Upper lobe of left lung (tissue), 6 donors: ENCODE measurements at places on chromosomes 2 and 18. TPM values are rescaled to one million over a fixed set of nuclear protein-coding genes. Genes with fewer than 3 reads are reported as not detected.

GRCh38 chr2:137221797-137222492 is 456.6 kb downstream of the THSD7B start:
- no peaks in the 10 kb centered on the region for H3K27me3 ChIP-seq
- H3K36me3 ChIP-seq, result no peaks in the 10 kb centered on the region
- no peaks in the 10 kb centered on the region for H3K4me1 ChIP-seq
- no peak overlapping the region for H3K4me3 ChIP-seq

DNA sequence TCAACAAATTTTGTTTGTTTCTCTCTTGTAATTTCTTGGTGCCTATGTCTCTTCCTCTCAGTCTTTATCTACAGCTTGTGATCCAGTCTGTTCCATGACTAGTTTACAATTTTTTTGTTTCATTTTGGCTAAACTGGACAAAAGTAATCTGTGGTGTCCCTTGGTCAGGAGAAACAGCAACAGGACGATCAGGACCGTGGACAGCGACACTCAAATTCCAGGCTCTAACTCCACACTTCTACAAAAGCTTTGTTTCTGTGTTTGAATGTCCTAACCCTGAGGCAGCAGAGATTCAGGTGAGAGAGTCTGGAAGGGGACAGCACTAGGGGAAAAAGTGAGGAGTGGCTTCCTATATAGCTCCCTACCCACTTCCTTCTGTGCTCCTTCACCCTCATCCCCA is 593.3 kb upstream of the FANCL start:
- no peaks in the 10 kb centered on the region for H3K4me1 ChIP-seq
- no peaks in the 10 kb centered on the region for H3K36me3 ChIP-seq
- H3K27ac ChIP-seq, result no peak overlapping the region
- H3K27me3 ChIP-seq, result no peaks in the 10 kb centered on the region
- DNase-seq, result no peak
- no peak overlapping the region for H3K4me3 ChIP-seq

GRCh38 chr2:55107436-55107835 is 57.2 kb upstream of the RTN4 start:
- H3K4me1 ChIP-seq, result peaks cover 19% of the 10 kb centered on the region
- no peak overlapping the region for H3K27ac ChIP-seq
- no peaks in the 10 kb centered on the region for H3K36me3 ChIP-seq
- no peak overlapping the region for H3K4me3 ChIP-seq

GRCh38 chr2:134932864-134933526 is 14.4 kb downstream of the CCNT2 start:
- no peaks in the 10 kb centered on the region for H3K36me3 ChIP-seq
- no peak overlapping the region for H3K27ac ChIP-seq
- H3K4me1 ChIP-seq, result peaks cover 37% of the 10 kb centered on the region
- H3K4me3 ChIP-seq, result no peak overlapping the region
- DNase-seq, result no peak

DNA sequence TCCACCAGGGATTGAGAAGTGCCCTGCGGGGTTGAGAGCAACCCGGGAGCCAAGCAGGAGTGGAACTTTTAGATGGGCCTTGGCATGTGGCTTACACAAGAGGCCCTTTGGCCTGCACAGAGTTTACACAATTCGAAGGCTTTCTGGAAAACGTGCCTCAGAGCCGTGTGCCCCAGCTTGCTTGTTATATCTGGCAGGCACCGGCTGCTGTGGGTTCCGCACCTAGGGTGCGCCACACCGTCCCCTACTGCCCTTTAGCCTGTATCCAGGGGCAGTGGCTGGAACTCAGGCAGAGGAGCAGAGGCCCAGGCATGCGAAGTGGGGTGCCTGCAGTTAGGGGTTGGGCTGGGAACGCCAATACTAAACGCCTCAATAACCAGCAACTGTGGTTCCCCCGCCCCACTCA is 32.9 kb upstream of the EDAR start:
- no peaks in the 10 kb centered on the region for H3K36me3 ChIP-seq
- no peaks in the 10 kb centered on the region for H3K4me1 ChIP-seq
- no peak for DNase-seq
- no peak overlapping the region for H3K27ac ChIP-seq

DNA sequence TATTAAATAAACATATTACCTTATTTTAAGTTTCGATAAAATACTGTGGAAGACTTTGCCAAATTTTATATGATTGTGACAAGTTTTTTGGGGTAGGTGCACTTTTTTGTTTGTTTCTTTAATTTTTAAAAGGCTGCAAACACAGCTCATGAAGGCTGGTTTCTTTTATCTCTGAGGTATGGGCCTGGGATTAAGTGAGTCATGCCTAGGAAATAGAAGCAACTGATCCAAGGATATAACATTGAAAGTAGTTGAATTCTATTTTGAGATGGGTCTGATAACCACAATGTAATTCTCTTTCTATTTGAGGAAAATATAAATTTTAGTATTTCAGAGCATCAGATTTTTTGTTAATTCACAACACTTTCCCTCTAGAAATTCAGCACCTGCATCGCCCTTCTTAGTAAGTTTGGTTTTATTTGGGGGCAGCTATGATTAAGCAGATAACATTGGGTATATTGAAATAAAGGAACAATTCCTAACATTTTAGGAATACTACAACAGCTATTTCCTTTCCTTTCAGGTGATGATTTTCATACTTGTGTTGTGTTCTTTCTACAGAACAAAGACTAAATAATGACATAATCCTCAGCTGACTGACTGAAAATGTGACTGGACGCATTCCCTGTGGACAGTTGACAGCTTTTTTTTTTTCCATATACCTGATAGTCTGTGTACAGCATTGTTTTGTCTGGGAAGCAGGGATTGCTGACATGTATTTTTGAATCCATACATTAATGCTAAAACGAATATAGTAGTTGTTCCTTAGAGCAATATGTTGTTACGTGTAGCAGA is 16.8 kb downstream of the RBM45 start:
- no peak overlapping the region for H3K4me3 ChIP-seq
- peaks cover 7% of the 10 kb centered on the region for H3K4me1 ChIP-seq
- H3K27ac ChIP-seq, result no peak overlapping the region
- no peaks in the 10 kb centered on the region for H3K27me3 ChIP-seq
- DNase-seq, result no peak

The GALR1 gene
- total RNA-seq, result not detected

DNA sequence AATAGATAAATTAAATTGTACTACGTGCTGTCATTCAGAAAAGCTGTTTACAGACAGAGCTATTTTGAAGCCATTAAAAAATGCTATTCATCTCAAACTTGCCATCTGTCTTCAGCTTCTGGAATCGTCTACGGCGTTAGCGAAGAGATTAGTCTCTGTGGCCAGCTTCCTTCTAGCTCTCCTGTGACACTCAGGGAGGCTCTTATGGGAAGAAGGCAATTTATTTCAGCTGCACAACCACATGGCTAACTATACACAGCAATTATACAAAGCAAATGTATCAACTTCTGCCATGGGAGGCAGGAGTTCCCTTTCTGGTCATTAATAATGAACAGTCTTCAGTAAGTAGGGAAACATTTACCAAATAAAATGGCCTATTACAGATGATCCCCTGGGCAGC is 6.3 kb downstream of the CTAGE1 start:
- no peak for DNase-seq
- H3K36me3 ChIP-seq, result no peaks in the 10 kb centered on the region
- H3K4me3 ChIP-seq, result no peak overlapping the region
- H3K27ac ChIP-seq, result no peak overlapping the region
- H3K4me1 ChIP-seq, result no peaks in the 10 kb centered on the region
- no peaks in the 10 kb centered on the region for H3K27me3 ChIP-seq

- no peak overlapping the region for H3K4me3 ChIP-seq
- no peak overlapping the region for H3K27ac ChIP-seq
- H3K4me1 ChIP-seq, result no peaks in the 10 kb centered on the region
- H3K27me3 ChIP-seq, result no peaks in the 10 kb centered on the region
These were observed 434.4 kb upstream of the ETAA1 start for GRCh38 chr2:66962716-66963115.

DNA sequence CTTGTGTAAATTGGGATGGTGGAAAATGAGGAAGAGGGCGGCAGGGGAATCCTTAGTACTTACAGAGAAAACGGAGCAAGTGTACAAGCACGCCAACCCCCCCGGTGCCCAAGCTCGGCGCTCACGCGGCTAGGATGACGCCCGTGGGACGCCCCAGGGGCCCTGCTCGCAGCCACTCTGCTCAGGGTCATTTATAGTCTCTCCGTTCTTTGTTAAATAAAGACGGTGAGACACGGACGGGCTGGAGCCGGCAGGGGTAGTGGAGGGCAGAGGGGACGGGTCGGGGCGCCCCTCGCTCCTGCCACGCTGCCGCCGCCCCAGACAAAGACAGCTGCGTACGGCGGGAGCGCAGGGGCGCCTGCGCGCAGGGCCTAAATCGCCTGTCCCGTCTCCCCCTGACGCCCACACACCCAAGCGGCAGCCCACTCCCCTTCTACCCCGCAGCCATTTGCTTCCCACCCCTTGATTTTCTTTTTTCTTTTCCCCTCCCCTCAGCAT is 37.8 kb downstream of the PCBP1 start:
- peak overlapping the region; percentile 47 for H3K4me3 ChIP-seq
- peak; percentile 92 for DNase-seq
- H3K4me1 ChIP-seq, result peaks cover 26% of the 10 kb centered on the region
- H3K27me3 ChIP-seq, result no peaks in the 10 kb centered on the region
- H3K36me3 ChIP-seq, result no peaks in the 10 kb centered on the region
- H3K27ac ChIP-seq, result peak overlapping the region; percentile 98

GRCh38 chr2:234245945-234246344 is 195.4 kb downstream of the SPP2 start:
- no peaks in the 10 kb centered on the region for H3K4me1 ChIP-seq
- no peaks in the 10 kb centered on the region for H3K36me3 ChIP-seq
- H3K4me3 ChIP-seq, result no peak overlapping the region

The CCDC138 gene
- 16.3 TPM for total RNA-seq

The RAB17 gene
- 83.9 TPM for total RNA-seq

The REG1B gene
- total RNA-seq, result 5.2 TPM

The IFIH1 gene
- total RNA-seq, result 21.0 TPM

- no peak overlapping the region for H3K4me3 ChIP-seq
- peaks cover 15% of the 10 kb centered on the region for H3K4me1 ChIP-seq
- H3K36me3 ChIP-seq, result peaks cover 3% of the 10 kb centered on the region
- no peak for DNase-seq
- peaks cover 5% of the 10 kb centered on the region for H3K27me3 ChIP-seq
These were observed 18.5 kb upstream of the ZNF236 start for GRCh38 chr18:76803814-76804213.

DNA sequence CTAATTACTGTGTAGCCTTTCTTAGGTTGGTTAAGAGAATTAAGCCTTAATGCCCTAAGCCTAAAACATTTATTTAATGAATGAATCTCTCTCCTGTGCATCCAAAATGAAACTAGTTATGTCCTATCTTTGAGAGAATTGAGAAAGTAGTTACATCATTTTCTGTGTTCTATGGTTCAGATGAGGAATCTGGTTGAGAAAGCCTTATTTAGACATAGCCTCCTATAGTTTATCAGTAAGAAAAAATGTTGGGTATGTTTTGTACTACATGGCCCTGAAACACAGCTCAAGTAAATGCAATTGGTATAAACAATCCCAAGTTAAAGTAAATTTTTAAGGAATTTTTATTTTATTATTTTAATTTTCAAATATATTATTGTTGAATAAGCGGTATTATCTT is 25.9 kb upstream of the RAMP1 start:
- H3K27ac ChIP-seq, result no peak overlapping the region
- H3K27me3 ChIP-seq, result no peaks in the 10 kb centered on the region
- no peaks in the 10 kb centered on the region for H3K4me1 ChIP-seq
- no peaks in the 10 kb centered on the region for H3K36me3 ChIP-seq
- H3K4me3 ChIP-seq, result no peak overlapping the region

The ZNF892 gene
- 5.4 TPM for total RNA-seq

The PRKAG3 gene
- total RNA-seq, result not detected

DNA sequence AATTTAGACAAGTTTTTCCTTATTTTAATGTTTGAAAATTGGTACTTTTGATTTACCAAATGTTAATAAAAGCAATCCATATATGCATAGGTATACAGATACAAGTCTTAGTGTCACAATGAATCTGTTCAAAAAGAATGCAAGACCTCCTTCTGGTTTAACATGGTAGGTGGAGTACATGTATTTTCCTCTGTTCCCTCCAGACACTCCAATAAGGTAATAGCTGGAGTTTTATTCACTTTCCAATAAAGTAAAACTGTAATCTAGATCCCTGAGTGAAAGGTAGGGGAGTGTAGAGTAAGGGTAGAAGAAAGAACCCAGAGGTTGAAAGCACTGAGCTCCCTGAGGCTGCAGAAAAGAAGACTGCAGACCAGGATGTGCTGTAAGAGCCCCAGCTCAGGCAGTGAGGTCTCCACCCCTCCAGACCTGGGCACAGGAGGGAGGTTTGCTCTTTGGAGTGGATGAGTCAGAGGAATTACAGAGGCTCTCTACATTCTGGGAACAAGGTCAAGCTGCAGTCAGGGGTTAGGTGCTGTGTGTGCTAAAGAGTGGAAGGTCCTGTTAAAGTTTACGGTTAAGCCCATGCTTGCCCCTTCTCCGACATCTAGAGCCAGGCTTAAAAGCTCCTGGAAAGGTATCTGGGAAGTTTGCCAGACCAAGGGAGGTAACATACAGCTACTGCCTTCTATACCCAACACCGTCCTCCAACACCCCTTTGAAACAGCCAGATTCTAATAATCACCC is 27.6 kb upstream of the STAT1 start:
- H3K27me3 ChIP-seq, result no peaks in the 10 kb centered on the region
- H3K36me3 ChIP-seq, result no peaks in the 10 kb centered on the region
- H3K27ac ChIP-seq, result no peak overlapping the region
- H3K4me1 ChIP-seq, result peaks cover 9% of the 10 kb centered on the region
- DNase-seq, result no peak

The FSHR gene
- total RNA-seq, result not detected

- no peak for DNase-seq
- no peaks in the 10 kb centered on the region for H3K36me3 ChIP-seq
- H3K4me1 ChIP-seq, result no peaks in the 10 kb centered on the region
- H3K4me3 ChIP-seq, result no peak overlapping the region
- H3K27me3 ChIP-seq, result no peaks in the 10 kb centered on the region
These were observed 234.2 kb downstream of the TTC32 start for GRCh38 chr2:19667536-19667949.

The LONRF2 gene
- total RNA-seq, result 7.9 TPM

DNA sequence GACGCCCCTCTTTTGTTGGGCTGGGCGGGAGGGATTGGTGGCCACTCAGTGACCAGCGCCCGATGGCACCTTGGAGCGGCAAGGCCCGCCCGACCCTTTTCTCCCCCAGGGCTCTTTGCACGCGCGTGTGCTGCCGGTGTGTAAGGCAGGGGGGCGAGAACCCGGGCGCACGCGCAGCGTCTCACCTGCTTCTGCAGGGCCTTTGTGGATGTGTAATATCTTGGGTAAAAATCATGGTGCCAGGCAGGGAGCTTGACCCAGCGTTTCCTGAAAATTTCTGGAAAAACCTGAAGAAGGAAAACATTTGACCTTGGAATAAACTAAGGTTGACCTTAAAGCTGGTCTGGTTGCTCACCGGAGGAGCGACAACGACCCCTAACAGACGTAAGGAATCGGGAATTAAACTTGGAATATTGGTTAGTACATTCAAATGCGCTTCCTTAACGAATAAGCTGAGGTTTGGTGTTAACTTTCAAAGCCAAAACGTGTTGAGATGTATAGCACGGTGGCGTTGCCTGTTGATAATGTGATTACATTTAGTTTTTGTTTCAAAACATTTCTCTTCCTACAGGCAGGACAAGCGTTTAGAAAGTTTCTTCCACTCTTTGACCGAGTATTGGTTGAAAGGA is 438 bp downstream of the HSPE1 start:
- H3K27ac ChIP-seq, result peak overlapping the region; percentile 97
- no peak for DNase-seq
- H3K36me3 ChIP-seq, result peaks cover 21% of the 10 kb centered on the region
